ENCODE measurements at places on chromosomes 6 and 20.

GRCh38 chr6:17393892-17394631 lies 667 bp downstream of the CAP2 start:
- DNase-seq = no peak

GRCh38 chr6:43899830-43900229 lies 129.8 kb downstream of the VEGFA start:
- no peak for DNase-seq

- DNase-seq = peak; percentile 52
Measured at GRCh38 chr6:69835414-69836179, 30.8 kb upstream of the COL19A1 start.

GRCh38 chr6:167679122-167679736 lies 147.5 kb upstream of the AFDN start:
- no peak for DNase-seq

GRCh38 chr6:15593798-15594197 lies 69.0 kb downstream of the DTNBP1 start:
- no peak for DNase-seq

DNA sequence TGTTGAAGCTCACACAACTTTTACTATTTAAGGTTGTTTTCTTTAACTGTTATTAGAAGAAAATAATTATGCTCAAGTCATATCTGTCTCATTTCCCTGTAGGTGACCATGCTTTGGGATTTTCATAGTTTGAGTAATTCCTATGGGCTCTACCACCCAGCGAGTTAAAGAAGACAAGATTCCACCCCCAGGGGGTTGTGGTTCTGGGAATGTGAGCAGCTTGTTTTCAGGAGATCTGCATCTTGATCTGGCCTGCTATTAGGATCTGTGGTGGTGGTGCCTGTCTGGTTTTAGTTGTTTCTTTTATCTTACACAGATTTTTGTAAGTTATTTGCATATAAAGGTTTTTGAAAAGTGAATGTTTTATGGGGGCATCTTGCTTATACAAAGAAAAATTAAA lies 20.2 kb upstream of the REV3L start:
- no peak for DNase-seq

All from CD4-positive, alpha-beta T cell treated with Interleukin-10 for 1 hour (primary cell).